Tibial nerve (tissue), 4 donors: ENCODE measurements at places on chromosomes 16 and 17.

GRCh38 chr17:37842401-37842800, 81.8 kb upstream of the TBC1D3K start:
- no peak for DNase-seq

DNA sequence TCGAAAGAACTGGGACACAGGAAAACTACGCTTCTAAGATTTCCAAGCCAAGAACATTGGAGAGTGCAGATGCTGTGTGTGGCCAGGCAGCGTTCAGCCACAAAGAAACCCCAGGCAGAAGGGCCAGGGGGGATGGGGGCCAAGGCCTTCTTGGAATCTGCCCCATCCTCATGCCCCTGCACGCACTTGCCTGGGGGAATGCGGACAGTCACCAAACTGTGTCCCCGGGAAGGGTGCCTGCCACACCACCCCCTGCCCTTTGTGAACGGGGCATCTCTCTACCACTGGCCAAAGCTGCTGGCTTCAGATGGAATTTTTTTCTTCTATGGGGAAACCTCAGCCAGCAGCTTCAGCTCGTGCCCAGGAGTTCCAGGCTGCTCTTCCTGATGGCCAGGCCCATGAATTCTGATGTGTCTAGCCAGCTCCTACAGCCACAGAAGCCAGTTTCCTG, 32.0 kb upstream of the DNAH17 start:
- no peak for DNase-seq

- DNase-seq: no peak
Observed at GRCh38 chr16:85132456-85133289, 20.4 kb upstream of the CIBAR2 start.

DNA sequence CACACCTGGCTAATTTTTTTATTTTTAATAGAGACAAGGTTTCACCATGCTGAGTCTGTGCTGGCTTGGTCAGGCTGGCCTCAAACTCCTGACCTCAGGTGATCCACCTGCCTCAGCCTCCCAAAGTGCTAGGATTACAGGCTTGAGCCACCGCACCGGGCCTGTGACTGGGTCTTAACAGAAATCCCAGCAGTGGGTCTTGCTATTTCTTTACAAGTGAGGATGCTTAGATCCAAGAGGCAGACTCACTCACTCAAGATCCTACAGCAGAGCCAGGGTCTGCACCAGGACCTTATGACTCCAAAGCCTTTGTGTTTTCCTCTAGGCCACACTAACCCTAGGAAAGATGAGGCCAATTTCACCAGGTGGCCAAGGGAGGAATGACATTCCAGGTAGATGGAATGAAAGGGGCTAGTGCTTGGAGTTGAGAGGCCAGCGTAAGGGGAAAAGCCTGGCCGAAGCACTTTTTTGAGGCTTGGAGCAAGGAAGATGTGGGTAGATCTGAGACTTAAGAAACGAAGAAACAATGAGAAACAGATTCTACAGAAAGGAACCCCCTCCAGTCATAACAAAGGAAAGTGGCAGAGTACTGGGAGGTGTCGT, 5.7 kb upstream of the STAT5A start:
- DNase-seq: no peak

- peak; percentile 57 for DNase-seq
Observed at GRCh38 chr16:27154705-27155521, 48.4 kb upstream of the KDM8 start.

DNA sequence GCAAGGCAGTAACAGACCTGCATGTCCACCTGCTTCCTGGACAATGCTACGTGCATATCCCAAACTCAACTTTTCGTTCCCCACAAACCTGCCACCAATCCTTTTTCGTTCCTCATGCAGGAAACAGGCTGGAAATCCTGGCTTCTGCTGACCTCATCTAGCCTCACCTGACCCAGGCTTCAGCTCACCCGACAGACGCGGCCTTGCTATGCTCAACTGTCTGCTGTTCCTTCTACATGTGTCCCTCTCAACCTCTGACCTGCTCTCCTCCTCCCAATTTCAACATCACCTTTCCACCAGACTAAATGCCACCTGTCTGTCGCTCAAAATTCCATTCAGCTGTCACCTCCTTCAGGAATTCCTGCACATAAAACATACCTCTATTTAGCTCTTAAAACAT, 44.5 kb downstream of the XPO6 start:
- no peak for DNase-seq

GRCh38 chr17:45298546-45299285, 18.1 kb downstream of the MAP3K14 start:
- DNase-seq: no peak

GRCh38 chr17:59289981-59290301, 41.5 kb upstream of the YPEL2 start:
- no peak for DNase-seq

GRCh38 chr17:17073581-17074403, 31.5 kb downstream of the MPRIP start:
- no peak for DNase-seq

- DNase-seq: no peak
Observed at GRCh38 chr17:47423406-47424295, 99.9 kb downstream of the EFCAB13 start.

GRCh38 chr17:71085238-71086033, 916.1 kb downstream of the KCNJ2 start:
- DNase-seq: no peak

- no peak for DNase-seq
Observed at GRCh38 chr17:74181341-74181740, 22.1 kb upstream of the RPL38 start.
